Osteoblast (primary cell): ENCODE measurements at places on chromosomes 7 and 10.

GRCh38 chr10:3071405-3072198, 4.3 kb downstream of the PFKP start:
- DNase-seq: peak; percentile 98

- DNase-seq: no peak
These were observed 126.9 kb downstream of the VIPR2 start for GRCh38 chr7:159017741-159018140.

- DNase-seq: no peak
These were observed 23.6 kb downstream of the CTAGE6 start for GRCh38 chr7:143733876-143734275.

DNA sequence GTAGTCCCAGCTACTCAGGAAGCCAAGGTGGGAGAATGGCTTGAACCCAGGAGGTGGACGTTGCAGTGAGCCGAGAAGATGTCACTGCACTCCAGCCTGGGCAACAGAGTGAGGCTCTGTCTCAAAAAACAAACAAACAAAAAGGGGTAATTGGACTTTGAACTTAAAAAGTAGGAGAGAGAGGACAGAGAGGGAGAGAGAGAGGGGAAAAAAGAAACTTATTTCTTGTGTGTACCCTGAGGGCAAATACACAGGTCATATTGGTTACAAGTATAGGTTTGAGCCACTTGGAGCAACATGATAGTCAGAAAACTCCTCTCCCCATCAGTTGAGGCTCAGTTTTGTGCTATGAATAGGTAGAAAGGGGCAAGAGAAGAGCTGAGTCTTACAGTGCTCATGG, 42.8 kb upstream of the CCDC7 start:
- no peak for DNase-seq

DNA sequence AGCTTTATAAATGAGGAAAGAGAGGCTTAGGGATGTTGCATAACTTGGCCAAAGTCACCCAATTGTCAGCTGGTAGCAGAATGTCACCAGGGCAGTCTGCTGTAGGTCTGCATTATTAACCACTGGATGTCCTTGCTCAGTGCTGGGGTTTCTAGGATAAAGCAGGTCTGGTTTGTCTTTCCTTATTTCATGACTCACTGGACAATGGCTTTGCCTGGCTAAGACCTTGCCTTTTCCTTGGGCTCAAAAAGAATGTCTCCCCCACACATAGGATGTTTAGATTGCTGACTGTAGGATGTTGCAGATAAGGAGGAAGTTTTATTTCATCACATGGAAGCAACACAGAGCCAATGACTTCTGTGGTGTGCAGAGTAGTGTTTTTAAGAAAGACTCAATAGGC, 29.4 kb downstream of the WDFY4 start:
- no peak for DNase-seq

DNA sequence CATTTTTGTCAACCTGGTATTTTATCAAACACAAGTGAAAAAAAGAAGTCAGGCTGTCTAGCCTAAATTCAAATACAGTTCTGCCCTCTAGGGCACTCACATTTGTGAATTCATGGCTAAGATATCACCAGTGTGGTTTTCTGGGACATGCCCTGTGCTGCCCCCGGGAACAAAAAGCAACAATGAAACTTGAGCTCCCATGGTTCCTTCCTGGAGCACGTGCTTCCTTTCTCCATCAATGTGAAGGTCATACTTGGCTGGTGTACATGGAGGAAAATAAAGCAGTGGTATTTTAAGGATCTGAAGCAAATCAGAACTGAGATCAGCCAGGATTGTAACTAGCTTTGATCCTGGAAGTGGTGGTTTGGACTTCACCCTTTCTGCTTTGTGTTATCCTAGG, 128.9 kb upstream of the FRMD4A start:
- no peak for DNase-seq

GRCh38 chr10:58026036-58026435, 241.7 kb downstream of the IPMK start:
- DNase-seq: no peak

DNA sequence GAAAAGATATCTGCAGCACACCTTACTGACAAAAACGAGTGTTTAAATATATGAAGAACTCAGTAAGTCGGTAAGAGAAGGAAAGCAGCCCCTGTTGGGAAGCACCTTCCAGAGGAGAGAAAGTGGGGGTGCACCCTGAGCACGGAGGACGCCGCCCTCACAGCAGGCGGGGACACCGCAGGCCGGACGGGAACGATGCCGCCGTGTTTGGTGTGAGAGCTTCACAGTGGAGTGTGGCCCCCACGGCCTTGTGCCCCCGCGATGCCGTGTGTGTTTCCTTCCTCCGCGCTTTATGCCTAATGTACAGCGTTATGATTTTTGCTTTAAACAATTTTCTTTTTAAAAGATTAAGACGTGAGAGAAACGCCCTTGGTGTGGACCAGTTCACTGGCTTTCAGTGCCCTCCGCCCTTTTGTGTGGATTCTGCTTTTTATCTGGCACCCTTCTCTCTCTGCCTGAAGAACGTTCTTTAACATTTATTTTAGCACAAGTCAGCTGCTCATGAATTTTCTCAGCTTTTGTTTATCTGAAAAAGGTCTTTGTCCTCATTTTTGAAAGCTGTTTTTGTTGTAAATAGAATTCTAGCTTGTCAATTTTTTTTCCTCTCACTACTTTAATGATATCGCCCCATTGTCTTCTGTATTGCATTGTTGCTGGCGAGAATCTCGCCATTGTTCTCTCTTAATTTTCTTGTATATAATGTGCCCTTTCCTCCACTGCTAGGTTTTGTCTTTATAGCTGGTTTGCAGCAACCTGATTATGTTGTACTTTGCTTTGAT, 110.7 kb downstream of the INPP5A start:
- DNase-seq: peak; percentile 54

DNA sequence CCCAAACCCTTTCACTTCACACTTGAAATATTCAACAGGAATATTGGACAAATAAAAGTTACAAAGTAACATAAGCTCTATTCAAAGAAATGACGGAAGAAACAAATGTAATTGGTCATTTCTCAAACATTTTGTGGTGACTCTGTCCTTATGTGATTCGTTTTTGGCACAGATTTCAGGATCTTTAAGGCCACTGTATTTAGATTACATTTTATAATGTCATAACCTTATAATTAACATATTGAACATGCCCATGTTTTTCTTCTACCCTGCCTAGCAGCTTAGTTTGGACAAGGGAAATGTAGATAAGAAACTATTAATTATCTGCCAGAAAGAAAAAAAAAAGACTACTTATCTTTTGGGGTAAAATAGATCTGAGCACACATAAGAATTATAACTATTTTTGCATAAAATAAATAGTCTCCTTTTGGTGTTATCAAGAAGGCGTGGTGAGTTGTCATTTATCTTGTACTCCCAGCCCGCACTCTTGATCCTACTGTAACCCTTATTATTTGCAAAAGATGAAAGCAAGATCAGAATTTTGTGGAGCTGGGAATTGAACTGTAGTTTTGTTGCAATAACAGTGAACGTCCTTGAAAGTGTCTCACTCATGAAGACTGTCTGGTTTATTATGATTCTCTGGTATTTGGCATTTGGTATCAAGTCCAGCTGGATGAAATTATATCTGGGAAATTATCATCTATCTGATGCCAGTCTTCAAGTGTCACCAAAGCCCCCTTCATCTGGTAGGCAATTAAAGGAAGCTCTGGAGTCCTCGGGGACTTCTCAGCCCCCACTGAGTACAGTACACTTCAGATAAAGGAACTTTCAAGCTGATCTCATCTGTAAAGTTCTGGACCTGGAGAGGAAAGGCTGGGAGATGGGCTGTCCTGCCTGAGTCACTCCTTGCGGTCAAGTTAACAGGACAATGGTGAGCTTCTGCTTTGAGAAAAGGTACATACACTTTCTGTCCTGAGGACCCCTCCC, 175.7 kb upstream of the INHBA start:
- DNase-seq: peak; percentile 68

DNA sequence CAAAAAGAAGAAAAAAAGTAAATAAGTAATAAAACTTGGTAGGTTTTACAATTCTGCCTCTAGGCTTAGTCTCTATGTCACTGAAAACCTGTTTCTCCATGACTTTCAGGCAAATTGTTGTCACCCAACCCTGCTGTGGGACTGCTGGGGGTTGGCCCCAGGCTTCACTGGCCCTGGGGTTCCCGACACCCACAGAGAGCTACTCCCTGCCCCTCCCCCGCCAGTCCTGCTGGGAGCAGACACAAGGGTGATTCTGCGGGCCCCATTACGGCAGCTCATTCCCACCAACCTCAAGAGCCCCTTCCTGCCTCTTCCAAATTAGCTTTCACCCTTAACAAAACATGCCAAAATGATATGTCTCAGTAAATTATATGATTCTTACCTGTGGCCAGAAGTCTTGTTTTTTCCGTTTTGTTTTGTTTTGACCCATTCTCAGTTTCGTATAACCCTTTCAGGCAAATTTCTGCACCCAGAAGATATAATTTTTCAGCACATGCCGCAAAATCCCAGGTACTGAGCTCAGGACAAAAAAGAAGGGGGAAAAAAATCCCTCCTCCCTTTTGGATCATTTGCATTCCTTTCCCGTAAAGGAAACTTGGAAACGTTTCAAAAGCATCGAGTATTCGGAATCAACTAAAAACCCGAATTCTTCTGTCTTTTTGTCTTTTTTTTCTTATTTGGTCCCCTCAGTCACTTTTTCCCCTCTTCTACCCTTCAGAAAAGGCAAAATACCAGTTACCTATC, 27.8 kb downstream of the CHST15 start:
- no peak for DNase-seq

- no peak for DNase-seq
These were observed 29.7 kb downstream of the NUP42 start for GRCh38 chr7:23211589-23211988.

DNA sequence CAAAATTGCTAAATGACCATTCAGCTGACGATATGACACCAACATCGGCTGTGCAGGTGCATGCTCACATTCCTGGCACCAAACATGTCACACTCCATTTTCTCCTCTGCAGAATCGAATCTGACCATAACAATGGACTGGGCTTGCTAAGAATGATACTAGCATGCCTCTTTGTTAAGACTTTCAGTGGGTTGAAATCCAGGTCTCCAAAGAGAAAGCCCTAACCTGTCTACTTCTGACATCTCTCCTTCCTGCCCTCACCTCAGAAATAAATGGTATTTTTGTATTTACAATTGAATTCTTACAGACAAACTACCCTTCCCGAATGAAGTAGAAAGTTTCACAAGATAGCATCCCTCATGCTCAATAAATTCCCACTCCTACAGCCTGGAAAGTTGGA, 373.9 kb downstream of the KCNMA1 start:
- no peak for DNase-seq
